ENCODE measurements at places on chromosomes 7 and 10. TPM values are rescaled to one million over a fixed set of nuclear protein-coding genes. Genes with fewer than 3 reads are reported as not detected.

- H3K27ac ChIP-seq = no peak overlapping the region
- no peak for DNase-seq
- no peaks in the 10 kb centered on the region for H3K27me3 ChIP-seq
- H3K36me3 ChIP-seq = no peaks in the 10 kb centered on the region
Measured at GRCh38 chr7:141320287-141320686, 230.9 kb upstream of the AGK start.

- no peak for DNase-seq
- no peaks in the 10 kb centered on the region for H3K4me1 ChIP-seq
- H3K36me3 ChIP-seq = peaks cover 23% of the 10 kb centered on the region
- no peak overlapping the region for H3K27ac ChIP-seq
- H3K27me3 ChIP-seq = no peaks in the 10 kb centered on the region
- H3K4me3 ChIP-seq = no peak overlapping the region
Measured at GRCh38 chr10:124500757-124501156, 39.1 kb downstream of the LHPP start.

DNA sequence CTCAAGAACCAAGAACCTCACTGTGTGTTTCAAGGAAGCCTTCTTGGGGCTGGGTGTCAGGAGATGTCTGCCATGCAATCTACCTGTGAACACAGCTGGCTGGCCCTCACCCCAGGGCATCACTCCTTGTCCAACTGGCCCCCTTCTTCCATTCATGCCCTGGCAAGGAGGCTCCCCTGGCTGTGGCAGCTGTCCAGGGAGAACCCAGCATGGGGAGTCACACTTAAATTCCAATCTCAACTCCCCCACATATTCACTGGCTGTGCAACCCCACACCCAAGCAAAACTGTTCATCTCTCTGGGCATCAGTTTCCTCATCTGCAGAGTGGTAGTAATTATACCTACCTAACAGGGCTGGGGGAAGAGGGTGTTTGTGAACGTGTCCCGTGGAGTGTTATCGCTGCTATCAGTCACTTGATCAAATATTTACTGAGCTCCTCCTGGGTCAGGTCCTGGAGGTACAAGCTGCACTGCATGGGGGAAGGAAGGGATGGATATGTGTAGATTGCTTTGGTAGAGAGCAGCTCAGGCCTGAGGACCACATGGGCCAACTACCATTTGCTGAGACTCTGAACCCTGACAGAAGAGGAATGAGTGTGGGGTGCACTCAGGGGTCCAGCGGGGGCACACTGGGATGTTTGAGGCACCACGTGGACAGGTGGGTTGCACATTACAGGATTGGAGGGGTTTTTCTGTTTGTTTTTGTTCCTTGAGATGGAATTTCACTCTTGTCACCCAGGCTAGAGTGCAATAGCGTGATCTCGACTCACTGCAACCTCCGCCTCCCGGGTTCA lies 2.1 kb upstream of the GPRIN2 start:
- peaks cover 2% of the 10 kb centered on the region for H3K27me3 ChIP-seq
- H3K27ac ChIP-seq = no peak overlapping the region
- peaks cover 4% of the 10 kb centered on the region for H3K4me1 ChIP-seq
- peak; percentile 26 for DNase-seq

- no peak overlapping the region for H3K4me3 ChIP-seq
- no peaks in the 10 kb centered on the region for H3K27me3 ChIP-seq
- no peak overlapping the region for H3K27ac ChIP-seq
- DNase-seq = no peak
Measured at GRCh38 chr10:76169246-76169645, 737.8 kb downstream of the LRMDA start.

- H3K27me3 ChIP-seq = no peaks in the 10 kb centered on the region
- H3K4me3 ChIP-seq = no peak overlapping the region
- H3K27ac ChIP-seq = no peak overlapping the region
- peaks cover 22% of the 10 kb centered on the region for H3K36me3 ChIP-seq
- H3K4me1 ChIP-seq = peaks cover 8% of the 10 kb centered on the region
Measured at GRCh38 chr10:13671904-13672303, 85.1 kb downstream of the PRPF18 start.

DNA sequence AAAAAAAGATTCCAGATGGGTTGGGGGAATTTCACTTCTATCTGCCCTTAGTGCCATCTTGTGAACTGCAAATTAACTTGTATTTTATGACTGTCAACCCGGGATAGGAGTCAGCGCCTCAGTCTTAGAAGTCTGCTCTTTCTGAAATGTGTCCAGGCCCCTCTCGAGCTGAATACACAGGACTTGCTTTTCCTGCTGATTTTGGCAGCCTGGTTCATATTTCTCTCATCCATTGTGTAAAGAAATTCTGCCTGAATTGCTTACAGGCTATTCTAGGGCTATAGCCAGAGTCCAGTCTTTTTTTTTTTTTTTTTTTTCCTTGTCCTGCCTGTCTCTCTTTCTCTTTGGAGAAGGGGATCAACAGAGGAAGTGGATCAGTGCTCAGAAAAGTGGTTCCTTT lies 24.6 kb downstream of the GATA3 start:
- H3K27ac ChIP-seq = no peak overlapping the region
- H3K36me3 ChIP-seq = no peaks in the 10 kb centered on the region
- no peak for DNase-seq
- peaks cover 3% of the 10 kb centered on the region for H3K4me1 ChIP-seq
- H3K4me3 ChIP-seq = no peak overlapping the region
- H3K27me3 ChIP-seq = no peaks in the 10 kb centered on the region

DNA sequence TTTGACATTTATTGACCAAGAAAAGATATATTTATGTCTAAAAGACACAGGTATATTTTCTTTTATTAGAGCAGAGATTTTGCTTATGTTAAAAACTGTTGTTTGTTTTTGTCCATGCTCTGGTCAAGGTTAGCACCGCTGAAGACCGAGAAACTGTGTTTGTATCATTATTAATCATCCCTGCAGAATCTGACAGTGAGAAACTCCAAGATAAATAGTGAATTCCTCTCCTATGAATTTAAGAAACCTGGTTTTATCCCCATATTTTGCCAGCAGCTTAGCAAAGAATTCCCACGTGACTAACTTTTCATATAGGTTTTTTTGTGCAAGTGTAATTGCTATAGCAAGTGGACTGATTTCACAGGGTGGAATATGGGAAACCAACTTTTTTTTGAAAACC lies 77.6 kb downstream of the FRMD4A start:
- H3K36me3 ChIP-seq = no peaks in the 10 kb centered on the region
- no peak for DNase-seq
- H3K4me1 ChIP-seq = no peaks in the 10 kb centered on the region
- no peak overlapping the region for H3K27ac ChIP-seq
- no peak overlapping the region for H3K4me3 ChIP-seq
- H3K27me3 ChIP-seq = no peaks in the 10 kb centered on the region

DNA sequence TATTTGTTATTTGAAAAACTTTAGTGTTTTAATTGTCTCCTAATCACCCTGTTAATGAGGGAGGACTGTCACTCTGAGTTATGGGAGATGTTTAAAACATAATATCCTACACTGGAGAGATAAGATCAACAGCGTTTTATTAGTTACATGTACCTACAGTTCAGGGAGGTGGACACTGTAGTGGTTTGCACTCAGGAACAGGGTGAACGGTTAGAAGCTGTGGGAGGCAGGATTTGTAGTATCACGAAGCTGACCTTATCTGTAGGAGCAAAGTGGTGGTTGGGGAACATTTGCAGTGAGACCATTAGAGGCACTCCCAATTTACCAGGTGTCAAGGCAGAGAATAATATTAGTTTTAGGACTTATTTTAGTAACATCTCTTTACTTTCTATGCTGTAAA lies 193.3 kb upstream of the KCND2 start:
- H3K27me3 ChIP-seq = no peaks in the 10 kb centered on the region
- H3K36me3 ChIP-seq = no peaks in the 10 kb centered on the region
- H3K4me1 ChIP-seq = no peaks in the 10 kb centered on the region
- H3K27ac ChIP-seq = no peak overlapping the region
- no peak overlapping the region for H3K4me3 ChIP-seq

DNA sequence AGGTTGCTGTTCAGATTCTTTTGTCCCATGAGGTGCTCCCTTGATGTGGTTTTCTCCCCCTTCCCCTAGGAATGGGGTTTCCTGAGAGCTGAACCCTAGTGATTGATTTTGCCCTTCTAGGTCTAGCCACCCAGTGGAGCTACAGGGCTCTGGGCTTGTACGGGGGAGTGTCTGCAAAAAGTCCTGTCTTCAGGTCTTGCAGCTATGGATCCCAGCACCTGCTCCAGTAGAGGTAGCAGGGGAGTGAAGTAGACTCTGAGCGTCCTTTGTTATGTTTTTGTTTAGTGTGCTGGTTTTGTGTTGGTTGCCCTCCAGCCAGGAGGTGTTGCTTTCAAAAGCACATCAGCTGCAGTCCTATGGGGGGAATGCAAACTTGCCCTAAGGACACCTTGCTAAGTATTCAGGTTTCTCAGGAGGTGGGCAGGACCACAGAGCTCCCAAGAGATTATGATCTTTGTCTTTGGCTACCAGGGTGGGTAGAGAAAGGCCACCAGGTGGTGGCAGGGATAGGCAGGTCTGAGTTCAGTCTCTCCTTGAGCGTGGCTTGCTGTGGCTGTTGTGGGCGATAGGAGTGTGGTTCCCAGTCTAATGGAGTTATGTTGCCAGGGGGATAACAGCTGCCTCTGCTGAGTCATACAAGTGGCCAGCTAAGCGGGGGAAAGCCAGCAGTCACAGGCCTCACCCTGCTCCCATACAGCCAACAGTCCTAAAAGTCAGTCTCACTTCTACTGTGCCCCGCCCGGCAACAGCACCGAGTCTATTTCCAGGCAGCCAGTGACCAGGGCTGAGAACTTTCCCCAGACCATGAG lies 92.4 kb upstream of the JCAD start:
- no peak overlapping the region for H3K27ac ChIP-seq
- H3K4me3 ChIP-seq = no peak overlapping the region
- no peaks in the 10 kb centered on the region for H3K4me1 ChIP-seq
- peak; percentile 49 for DNase-seq
- no peaks in the 10 kb centered on the region for H3K36me3 ChIP-seq

DNA sequence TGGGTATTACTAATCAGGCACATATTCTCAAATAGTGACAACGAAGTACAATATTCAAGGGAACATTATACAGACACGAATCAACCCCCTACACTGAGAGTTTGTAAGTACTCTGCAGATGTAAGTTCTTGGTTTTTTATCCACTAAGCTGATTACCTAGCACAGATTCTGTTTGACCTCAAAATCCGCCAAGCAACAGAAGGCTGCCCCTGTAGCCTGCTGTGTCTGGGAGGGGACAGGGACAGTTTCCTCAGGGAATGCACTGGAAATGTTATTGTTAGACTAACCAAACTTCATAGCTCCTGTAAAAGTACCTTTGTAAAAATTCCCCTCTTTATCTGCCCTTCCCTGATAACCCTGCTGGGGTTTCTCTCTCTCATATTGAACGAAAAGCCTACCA lies 45.2 kb upstream of the ZRANB1 start:
- H3K4me1 ChIP-seq = no peaks in the 10 kb centered on the region
- no peak overlapping the region for H3K4me3 ChIP-seq
- no peaks in the 10 kb centered on the region for H3K27me3 ChIP-seq
- H3K27ac ChIP-seq = no peak overlapping the region
- DNase-seq = no peak
- H3K36me3 ChIP-seq = no peaks in the 10 kb centered on the region

GRCh38 chr7:94059746-94060145 lies 55.6 kb upstream of the BET1 start:
- H3K4me3 ChIP-seq = no peak overlapping the region
- no peak for DNase-seq
- no peak overlapping the region for H3K27ac ChIP-seq
- no peaks in the 10 kb centered on the region for H3K4me1 ChIP-seq
- no peaks in the 10 kb centered on the region for H3K36me3 ChIP-seq
- H3K27me3 ChIP-seq = no peaks in the 10 kb centered on the region

DGKI gene
- total RNA-seq = 0.77 TPM

PIP4K2A gene
- total RNA-seq = 33.6 TPM

KLHDC10 gene
- total RNA-seq = 16.7 TPM

CYP26A1 gene
- total RNA-seq = 70.4 TPM

PNLIP gene
- total RNA-seq = not detected

GPER1 gene
- 0.22 TPM for total RNA-seq

SEMA4G gene
- 8.5 TPM for total RNA-seq

RAMP3 gene
- 0.63 TPM for total RNA-seq

TNS3 gene
- total RNA-seq = 9.5 TPM

All from H9 (cell line).